Prostate gland (tissue), 2 donors: ENCODE measurements at places on chromosomes 7 and 10.

- DNase-seq = no peak
Observed at GRCh38 chr10:35933940-35934641, 292.0 kb upstream of the FZD8 start.

DNA sequence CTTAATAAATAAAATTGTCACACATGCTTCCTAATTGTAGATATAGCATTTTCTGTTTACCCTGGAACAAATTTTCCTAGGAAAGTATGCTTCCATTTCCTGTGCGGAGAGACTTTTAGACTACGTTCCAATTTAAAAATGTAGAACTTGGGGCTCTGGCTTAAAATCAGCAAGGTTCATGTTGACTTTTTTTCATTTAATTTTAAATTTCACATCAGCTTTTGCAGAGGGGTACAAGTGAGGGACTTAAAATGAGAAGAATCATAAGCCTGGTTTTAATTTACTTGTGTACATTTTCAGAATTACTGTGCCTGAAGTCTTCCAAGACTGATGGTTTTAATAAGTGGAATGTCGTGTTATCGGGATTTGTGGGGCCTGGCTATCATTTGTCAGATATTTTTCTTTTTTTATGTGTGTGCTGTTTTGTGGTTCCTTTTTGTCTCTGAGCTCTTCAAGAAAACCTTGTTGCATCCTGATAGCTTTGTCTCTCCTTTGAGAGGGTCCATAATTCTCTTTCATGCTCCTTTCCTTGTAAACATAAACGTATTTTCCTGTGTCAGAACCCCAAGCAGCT is 8.8 kb upstream of the ATRNL1 start:
- DNase-seq = no peak

DNA sequence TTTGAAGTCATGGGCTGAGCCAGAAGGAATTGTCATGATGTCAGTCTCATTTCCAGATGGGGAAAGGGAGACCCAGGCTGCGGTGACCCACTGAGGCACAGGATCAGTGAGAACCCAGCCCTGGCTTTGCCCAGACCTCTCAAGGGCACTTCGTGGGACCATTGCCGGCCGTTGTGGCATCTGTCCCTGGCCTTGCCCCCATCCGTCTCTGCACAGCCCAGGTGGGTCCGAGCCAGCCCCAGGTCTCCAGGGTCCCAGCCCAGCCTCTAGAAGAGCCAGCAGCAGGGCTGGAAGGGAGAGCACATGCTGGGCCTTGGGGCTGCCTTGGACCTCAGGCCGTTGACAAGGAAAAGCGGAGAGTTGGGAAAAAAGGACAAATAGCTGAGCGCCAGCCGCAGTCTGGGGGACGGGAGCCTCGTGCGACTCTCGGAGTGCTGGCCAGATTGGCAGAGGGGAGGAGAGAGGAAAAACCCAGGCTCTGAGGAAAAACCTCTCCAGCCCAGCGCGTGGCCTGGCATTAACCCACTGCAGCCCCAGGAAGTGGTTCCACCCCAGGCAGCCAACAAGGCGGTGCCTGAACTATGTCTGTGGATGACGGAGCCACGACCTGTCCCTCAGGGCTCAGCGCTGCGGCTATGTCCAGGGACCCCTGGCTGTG is 30.2 kb downstream of the GRIFIN start:
- no peak for DNase-seq

DNA sequence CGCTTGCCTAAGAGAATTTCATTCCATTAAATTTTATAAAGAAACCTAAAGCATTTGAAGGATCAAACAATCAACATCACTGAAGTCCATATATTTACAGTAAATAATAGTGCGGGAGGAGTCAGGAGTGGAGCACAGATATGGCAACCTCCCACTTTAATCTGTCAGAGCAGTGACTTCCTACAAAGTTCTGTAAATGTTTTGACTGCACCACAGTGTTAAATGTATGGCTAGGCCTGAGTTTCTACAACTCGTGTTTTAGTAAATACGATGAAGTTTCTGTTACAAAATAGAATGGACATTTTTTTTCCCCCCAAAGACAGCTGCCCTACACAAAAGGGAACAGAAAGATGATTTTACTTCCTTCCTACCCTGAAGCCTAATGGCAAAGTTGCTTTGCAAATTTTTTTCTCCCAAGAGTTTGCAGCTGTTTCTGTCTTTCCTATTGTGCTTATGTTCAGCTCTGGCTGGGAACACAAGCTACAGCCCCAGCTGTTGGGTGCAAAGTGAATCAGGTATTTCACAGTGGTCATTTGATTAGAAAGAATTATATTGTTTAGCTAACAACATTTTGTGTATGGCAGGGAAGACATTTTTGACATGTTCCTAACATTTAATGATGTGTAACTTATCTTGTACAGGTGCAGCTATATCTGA is 62.1 kb downstream of the MET start:
- no peak for DNase-seq

DNA sequence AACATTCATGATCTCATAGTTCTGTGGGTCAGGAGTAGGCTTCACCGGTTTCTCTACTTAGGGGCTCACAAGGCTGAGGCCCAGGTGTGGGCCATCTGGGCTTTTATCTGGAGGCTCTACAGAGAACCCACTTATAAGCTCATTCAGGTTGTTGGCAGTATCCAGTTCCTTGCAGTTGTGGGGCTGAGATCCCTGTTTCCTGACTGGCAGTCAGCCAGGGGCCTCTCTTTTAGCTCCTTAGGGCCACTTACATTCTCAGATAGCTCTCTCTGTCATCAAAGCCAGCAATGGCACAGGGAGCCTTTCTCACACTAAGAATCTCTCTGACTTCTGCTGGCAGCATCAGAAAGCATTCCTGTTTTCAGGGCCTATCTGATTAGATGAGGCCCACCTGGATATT is 18.2 kb upstream of the HECTD2 start:
- no peak for DNase-seq

DNA sequence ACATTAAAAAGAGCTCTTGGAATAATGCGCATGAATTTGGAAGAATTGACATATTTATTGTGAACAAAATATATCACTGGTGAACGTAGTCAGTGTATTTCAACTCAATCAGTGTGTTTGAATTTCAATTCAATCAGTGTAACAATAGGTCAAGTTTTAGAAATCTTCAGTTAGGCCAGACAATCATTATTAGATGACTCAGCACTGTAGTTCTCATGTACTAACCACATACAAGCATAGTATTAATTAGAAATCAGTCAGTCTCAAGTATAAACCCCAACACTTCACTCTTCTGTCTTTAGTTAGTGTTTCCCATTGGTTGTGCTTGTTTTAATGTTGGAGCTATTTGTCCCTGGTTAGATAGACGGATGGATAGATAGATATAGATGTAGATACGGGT is 1247.9 kb downstream of the NXPH1 start:
- DNase-seq = no peak

DNA sequence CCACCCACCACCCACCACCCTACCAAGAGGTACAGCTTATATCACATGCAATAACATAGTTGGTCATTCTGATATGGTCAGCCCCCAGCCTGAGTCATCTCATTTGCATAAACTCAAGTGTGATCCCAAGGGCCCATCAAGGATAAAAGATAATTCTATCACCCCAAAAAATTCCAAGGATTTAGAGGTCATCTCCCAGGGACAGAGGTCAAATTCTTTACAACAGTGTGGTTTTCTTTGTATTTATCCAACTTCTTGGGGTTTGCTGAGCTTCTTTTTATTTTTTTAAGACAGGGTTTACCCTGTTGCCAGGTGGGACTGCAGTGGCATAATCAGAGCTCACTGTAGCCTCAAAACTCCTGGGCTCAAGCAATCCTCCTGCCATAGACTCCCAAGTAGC is 9.4 kb upstream of the GTPBP10 start:
- DNase-seq = no peak

- DNase-seq = no peak
Observed at GRCh38 chr10:119535305-119535704, 7.2 kb downstream of the RGS10 start.

DNA sequence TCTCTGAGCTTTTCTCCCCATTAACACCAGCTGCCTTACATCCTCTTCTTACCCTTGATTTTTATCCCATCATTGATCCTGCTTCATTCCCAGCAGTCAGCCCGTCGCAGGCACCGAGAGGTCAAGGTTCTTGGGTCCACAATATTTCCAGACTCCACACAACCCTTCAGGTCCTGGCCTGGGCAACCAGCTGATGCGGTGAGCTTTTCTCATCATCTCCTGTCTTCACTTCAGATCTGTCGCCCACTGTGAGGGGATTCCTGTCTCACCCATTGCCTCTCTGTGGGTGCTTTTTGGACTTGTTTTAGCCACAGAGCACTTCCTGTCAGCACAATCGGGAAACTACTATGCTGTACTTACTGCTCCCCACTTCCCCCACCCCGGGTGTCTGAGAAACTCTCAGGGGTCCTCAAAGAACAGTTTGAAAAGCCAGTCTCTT is 8.4 kb upstream of the PVRIG start:
- DNase-seq = no peak

DNA sequence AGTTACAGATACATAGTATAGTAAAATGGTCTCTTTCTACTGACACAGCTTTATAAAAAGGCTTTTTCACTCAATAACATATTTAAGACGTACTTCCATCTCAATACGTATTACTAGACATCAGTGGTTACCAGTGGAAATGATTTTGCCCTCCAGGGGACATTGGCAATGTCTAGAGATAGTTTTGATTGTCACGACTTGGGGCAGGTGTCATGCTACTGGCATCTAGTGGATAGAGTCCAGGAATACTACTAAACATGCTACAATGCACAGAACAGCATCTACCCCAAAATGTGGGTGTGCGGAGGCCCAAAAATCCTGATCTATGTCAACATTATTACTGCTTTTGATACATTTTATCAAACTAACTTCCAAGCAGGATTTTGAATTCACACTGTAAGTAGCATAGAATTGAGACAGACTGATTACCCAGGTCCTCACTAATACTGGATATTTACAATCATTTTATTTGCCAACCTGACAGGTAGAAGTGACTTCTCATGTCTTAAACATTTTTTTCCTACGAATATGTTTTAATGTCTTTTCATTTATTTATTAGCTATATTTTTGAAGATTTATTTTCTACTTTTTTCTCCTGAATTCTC is 53.8 kb downstream of the HGF start:
- no peak for DNase-seq

DNA sequence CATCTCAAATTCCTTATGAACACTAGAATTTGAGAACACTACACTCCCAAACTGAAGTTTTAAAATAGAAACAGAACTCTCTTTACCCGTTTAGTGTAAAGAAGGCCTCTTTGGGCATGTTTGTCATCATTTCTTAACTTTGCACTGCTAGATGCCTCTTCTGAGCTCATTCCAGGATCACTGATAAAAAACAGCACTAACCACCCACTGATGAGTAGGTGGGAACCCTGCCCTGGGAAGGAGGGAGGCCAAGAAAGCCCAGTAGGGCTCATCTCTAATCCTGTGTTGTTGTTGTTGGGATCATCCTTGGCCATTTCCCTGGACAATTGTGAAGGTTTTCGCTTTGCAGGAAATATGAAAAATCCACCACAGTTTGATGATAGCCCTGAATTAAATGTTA is 68.2 kb downstream of the CUBN start:
- DNase-seq = no peak

GRCh38 chr10:48907730-48908129 is 31.9 kb downstream of the LRRC18 start:
- DNase-seq = no peak

GRCh38 chr10:59577984-59578383 is 131.7 kb downstream of the SLC16A9 start:
- no peak for DNase-seq

DNA sequence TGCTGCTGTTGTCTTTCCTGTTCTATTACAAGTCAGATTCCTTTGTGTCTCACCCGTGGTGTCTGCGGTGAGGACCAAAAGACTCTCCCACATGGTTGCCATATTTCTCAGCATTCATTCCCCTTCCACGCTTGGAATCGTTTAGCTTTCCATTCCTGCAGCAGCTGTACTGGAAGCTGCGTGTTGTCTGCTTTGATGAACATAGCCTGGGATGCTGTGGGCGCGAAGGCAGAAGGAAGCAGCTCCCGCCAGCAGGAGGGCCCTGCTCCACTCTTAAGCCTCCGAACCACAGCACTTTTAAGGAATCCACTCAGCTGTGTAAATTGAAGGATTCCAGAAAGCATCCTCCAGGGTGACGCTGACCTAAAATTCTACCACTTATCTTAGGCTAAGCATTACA is 303.6 kb upstream of the PITRM1 start:
- DNase-seq = no peak

DNA sequence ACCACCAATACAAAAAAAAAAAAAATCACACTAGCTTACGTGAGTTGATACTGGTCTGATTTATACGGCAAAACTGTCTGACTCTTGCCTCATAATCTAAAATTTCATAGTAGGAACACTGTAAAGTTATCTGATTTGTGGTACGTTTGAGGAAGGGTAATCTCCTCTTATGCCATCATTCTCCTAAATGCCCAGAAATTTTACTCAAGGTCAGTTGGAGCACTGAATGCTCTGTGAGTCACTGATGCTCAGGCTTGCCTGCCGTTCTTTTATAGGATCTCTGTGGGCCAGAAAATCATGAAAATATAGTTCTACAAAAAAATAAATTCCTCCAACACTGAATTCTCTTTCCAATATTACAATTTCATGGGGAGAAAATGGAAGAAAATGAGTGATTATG is 135.7 kb downstream of the PDE1C start:
- no peak for DNase-seq

GRCh38 chr7:18515067-18515466 is 19.5 kb downstream of the HDAC9 start:
- no peak for DNase-seq

DNA sequence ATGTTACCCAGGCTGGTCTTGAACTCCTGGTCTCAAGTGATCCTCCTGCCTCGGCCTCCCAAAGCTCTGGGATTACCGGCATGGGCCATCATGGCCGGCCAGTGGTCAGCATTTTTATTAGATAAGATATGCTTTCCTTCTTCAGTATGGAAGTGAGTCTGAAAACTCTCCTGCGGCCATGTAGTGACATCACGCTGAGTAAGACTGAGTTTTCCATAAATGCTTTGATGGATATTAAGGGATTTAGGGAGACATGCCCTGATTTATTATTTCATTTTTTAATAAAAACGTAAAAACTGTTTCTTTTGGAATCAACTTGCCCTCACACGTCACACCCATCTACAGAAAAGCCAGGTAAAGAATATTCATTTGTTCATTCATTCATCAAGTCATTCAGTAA is 48.4 kb downstream of the DYNC1I1 start:
- DNase-seq = no peak
